NCI-H1417 (cell line): ENCODE measurements at places on chromosomes 6 and 20.
A peak's percentile ranks its signal among the peaks of the same experiment; 100 is the strongest.

- DNase-seq, result no peak
These were observed 7.7 kb upstream of the CDK5RAP1 start for GRCh38 chr20:33408716-33409654.

DNA sequence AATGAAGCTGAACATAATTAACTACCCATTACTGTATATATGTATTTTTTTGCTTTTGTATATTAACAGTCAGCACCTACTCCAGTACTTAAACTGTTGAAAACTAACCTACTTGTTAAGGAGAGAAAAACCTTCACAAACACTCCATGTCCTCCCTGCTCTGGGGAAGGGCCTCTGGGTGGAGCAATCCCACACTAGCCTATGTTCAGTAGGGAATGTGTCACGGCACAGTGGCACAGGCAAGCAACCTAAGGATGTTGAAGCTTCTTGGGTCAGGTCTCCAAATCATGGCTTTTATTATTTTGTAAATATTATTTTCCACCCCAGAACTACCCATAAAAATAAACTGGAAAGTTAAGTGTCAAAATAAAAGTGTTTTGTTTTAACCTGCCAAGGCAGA is 5.3 kb downstream of the MAN1A1 start:
- DNase-seq, result no peak

DNA sequence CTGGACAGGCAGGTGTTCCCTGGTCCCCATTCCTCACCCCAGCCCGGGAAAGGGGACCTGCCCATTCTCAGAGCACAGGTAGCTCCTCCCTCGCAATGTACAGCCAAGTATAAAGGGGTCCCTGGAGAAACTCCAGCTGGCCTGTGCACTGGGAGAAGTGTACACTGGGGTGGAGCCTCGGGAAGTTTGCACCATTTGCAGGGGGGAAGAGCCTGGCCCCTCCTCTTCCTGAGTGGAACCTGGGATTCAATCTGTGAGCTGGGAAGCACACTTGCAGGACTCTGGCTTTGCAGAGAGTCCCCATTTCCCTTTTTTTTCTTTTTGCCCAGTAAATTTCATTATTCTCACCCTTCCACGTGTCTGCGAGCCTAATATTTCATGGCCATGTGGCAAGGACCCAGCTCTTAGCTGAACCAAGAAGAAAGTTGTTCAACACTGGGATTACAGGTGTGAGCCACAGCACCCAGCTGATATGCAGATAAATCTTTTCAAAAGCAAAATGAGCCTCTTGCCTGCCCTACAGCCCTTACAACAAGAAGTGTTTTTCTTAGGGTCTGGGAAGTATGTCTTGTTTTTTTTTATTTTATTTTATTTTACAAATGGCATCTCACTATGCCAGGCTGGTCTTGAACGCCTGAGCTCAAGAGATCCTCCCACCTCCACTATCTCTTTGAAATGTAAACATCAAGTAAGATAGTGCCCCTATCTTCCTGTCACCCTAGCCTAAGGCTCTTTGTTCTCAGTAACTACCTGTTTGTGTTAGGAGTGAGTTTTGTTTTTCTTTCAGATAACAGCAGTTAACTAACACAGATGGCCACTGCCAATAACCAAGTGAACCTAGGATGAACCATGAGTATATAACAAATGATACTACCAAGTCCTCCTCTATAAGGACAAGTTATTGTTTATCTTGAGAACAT is 9.3 kb upstream of the RNGTT start:
- no peak for DNase-seq

DNA sequence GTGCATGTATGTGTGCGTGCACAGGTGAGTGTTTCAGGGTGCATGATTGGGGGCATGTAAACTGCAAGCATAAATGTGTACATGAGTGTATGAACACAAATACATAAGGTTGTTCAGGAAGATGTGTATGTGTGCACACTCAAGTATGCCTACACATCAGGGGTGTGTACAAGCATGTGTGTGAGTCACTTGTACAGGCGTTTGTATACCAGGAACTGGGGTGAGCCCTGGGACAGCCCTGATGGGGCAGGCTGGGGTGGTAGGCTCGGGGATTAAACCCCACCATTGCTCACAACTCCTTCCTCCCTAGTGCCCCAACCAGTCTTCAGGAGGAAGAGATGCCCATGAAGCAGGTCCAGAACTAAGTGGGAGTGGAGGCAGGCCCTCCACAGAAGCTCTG is 4.3 kb downstream of the CRIP3 start:
- no peak for DNase-seq

DNA sequence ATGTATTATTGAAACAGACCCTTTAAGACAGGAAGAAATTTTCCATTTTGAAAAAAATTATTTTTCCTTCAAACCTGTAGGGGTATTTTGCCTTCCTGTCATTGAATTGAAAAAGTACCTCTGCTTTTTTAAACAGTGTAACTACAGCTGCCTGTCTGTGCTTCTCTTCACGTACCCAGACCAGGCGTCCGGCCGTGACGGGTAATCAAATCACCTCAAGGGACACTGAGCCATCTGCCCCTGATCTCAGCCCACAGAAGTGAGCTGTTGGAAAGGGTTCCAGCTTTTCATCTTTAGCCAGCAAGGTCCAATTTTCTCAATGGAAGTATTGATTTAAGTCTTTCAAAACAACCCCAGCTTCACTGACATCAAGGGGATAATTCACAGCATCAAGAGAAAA is 58.0 kb downstream of the SLC35D3 start:
- DNase-seq, result no peak

- DNase-seq, result peak; percentile 52
These were observed 79.4 kb downstream of the ROS1 start for GRCh38 chr6:117346142-117346930.

GRCh38 chr20:23773127-23773526 is 22.4 kb upstream of the CST1 start:
- no peak for DNase-seq

GRCh38 chr6:31781244-31782125 is 4.4 kb upstream of the VWA7 start:
- no peak for DNase-seq

- no peak for DNase-seq
These were observed 137.3 kb downstream of the STXBP5 start for GRCh38 chr6:147341486-147341885.

DNA sequence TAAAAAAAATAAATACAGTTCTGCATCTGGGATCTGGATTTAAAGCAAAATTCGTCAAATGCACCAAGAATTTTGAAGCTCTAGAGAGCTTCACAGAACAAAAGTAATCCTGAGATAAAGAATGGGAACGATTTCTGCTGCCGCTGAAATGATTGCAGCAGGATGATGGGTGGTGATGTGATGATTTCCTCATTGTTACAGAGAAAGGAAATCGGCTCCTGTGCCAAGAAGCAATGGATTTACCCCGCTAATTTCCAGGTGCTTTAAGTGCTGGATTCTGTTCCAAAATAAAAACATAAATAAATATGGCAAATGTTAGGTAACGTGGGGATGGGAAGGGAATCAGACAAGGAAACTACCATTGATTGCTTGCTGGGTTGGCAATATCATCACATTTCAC is 1067.9 kb upstream of the MAP3K7 start:
- no peak for DNase-seq

DNA sequence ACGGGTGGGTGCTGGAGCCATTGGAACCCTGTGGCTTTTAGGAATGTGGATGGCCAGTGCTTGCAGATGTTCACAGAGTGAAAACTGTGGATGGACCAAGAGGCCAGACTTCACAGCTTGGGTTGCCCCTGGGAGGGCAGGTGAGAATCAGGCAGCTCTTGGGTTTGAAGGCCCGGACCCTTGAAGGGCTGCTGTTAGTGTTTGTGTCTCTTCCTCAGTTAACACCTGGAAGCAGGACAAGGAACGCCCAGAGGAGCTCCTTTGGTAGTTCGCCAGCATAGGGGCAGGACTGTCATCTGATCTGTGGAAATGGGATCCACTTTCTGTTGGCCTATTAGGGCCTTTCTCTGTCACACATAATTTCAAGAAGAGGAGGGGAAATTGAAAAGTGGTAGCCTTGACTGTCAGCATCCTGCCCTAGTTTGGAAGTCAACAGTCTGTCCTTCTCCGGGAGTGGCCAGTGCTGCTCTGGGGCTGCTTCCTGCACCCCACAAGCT is 43.6 kb downstream of the RIOK1 start:
- DNase-seq, result peak; percentile 48

- DNase-seq, result no peak
These were observed 11.3 kb upstream of the SRSF6 start for GRCh38 chr20:43446361-43446879.

- DNase-seq, result no peak
These were observed 527.4 kb downstream of the HACE1 start for GRCh38 chr6:104332364-104332763.
